Chondrocyte (in vitro differentiated cells): ENCODE measurements at places on chromosomes 7 and 10. TPM values are rescaled to one million over a fixed set of nuclear protein-coding genes. Genes with fewer than 3 reads are reported as not detected.
A peak's percentile ranks its signal among the peaks of the same experiment; 100 is the strongest.

Gene PLPP4
- total RNA-seq = 2.8 to 11.6 TPM (median 3.0 TPM) in 3 replicates

- no peak for DNase-seq
- no peaks in the 10 kb centered on the region for H3K27me3 ChIP-seq
- peak overlapping the region; percentile 88 for H3K4me3 ChIP-seq
- H3K27ac ChIP-seq = peak overlapping the region; percentile 98
Observed at GRCh38 chr7:5422396-5423305, 983 bp downstream of the TNRC18 start.

GRCh38 chr7:38833329-38833728, 75.7 kb downstream of the VPS41 start:
- no peak overlapping the region for H3K4me3 ChIP-seq
- peaks cover 22% of the 10 kb centered on the region for H3K4me1 ChIP-seq
- no peak overlapping the region for H3K27ac ChIP-seq
- no peaks in the 10 kb centered on the region for H3K36me3 ChIP-seq

Gene CFAP46
- total RNA-seq = 0.49 to 0.92 TPM (median 0.89 TPM) in 3 replicates

DNA sequence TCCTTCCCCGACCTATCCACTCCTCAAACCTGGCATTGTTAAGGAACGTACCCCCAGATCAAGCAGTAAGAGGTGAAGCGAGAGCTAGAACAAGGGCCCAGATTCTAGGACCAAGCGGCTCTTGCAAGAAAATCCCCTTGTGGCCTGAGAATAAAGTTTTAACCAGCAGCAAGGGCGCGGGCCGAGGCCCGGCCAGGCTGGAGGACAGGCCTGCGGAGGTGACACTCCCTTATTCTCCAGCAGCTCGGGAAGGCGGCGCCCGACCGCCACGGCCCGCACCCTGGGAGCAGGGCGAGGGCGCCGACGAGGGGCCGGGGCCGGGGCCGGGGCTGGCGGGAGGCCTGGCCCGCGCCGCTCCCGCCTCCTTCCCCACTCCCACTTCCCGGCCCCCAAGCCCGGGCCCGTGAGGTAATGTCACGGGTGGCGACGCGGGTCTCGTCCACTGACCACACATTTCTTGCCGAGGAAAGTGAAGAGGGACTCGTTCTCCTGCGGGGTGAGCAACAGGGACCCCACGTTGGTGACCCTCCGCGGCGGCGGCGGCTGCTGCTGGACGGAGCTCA, 551 bp downstream of the WASL start:
- peaks cover 69% of the 10 kb centered on the region for H3K4me1 ChIP-seq
- peak overlapping the region; percentile 98 for H3K4me3 ChIP-seq
- no peaks in the 10 kb centered on the region for H3K27me3 ChIP-seq
- DNase-seq = peak; percentile 75

GRCh38 chr7:128931965-128932861, 5.5 kb upstream of the IRF5 start:
- H3K36me3 ChIP-seq = no peaks in the 10 kb centered on the region
- peaks cover 15% of the 10 kb centered on the region for H3K27me3 ChIP-seq
- peaks cover 3% of the 10 kb centered on the region for H3K4me1 ChIP-seq
- no peak overlapping the region for H3K4me3 ChIP-seq

DNA sequence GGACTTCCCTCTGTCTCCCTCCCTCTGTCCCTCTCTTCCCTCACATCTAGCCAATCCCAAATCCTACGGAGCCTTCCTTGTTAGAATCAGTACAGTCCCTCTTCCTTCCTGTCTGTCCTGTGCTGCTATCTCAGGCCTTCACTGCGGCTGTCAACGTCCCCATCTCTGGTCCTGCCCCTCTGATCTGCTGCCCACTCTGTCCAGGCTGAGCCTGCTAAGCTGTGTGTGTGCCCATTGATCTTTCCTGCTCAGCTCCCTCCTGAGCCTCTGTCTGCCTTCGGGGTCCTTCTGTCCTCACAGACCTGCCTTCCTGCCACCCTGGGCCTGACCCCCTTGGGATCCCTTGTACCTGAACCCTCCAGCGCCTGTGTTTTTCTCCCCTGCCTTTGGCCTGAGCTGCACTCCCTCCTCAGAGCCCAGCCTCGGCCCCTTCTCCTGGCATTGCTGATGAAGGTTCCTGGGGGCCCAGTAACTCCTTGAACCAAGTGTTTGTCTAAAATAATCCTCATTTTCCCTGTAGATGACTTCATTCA, 182.1 kb upstream of the SHH start:
- H3K36me3 ChIP-seq = no peaks in the 10 kb centered on the region
- no peaks in the 10 kb centered on the region for H3K4me1 ChIP-seq
- H3K27ac ChIP-seq = no peak overlapping the region

- H3K27me3 ChIP-seq = no peaks in the 10 kb centered on the region
- peaks cover 28% of the 10 kb centered on the region for H3K36me3 ChIP-seq
- H3K27ac ChIP-seq = no peak overlapping the region
- no peak overlapping the region for H3K4me3 ChIP-seq
- H3K4me1 ChIP-seq = no peaks in the 10 kb centered on the region
- no peak for DNase-seq
Observed at GRCh38 chr10:116925056-116925455, 75.8 kb downstream of the ENO4 start.

- no peak overlapping the region for H3K27ac ChIP-seq
- H3K36me3 ChIP-seq = peaks cover 41% of the 10 kb centered on the region
- DNase-seq = peak; percentile 59
- H3K4me3 ChIP-seq = no peak overlapping the region
- H3K4me1 ChIP-seq = no peaks in the 10 kb centered on the region
Observed at GRCh38 chr10:102485093-102485784, 17.3 kb downstream of the ACTR1A start.
